AG09309 (cell line): ENCODE measurements at places on chromosomes 16 and 17.

GRCh38 chr16:23941963-23942564 lies 106.3 kb downstream of the PRKCB start:
- no peak for DNase-seq

DNA sequence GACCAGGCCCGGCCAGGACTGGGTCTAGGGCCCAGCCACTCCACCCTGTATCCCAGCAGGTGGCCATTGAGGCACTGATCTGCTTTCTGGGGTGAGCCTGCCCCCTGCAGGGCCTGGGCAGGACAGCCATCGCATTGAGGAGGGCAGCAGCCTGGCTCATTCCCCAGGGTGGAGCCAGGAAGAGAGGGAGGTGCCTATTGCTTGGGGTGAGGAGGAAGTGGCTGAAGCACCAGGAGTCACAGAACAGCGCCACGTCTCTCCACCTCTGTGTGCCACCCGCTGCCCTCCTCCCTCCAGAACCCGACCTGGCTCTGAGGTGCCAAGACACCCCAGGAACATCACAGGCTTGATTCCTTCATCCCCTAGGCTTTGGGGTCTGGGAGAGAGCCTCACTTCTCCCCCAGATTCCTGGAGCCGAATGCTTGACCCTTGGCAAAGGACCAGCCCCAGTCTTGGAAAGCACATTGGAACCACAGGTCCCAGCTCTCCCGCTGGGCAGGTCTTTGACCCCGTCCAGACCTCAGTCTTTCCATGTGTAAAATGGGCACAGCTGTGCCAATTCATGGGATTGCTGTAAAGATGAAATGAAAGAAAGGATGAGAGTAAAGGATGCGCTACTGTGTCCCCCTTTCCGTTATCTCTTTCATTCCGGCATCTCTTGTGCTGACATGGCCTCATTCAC lies 7.2 kb upstream of the KRT36 start:
- peak; percentile 61 for DNase-seq

GRCh38 chr17:42760652-42761581 lies at the start of gene RAMP2:
Gene RAMP2, plus strand, starts transcription at chr17:42761227. Its CDS starts 35 bp downstream, at chr17:42761262.
- DNase-seq = no peak

DNA sequence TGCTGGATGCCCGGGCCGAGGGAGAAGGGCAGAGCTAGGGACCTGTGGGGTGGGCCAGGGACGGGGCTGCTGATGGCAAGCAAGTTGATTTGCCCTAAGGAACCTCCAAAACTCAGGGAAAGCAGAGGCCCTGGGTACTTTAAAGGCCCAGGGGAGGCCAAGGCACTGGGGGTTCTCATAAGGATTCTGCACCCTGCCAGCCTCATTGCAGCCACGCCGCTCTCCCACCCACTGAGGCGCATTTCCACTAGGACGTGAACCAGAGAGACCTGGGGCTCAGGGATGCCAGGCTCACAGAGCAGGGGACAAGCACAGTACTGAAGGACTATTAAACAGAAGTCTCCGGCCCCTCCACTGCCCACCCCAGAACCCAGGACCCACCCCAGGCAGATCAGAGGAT lies 39.4 kb upstream of the RBFOX3 start:
- no peak for DNase-seq

DNA sequence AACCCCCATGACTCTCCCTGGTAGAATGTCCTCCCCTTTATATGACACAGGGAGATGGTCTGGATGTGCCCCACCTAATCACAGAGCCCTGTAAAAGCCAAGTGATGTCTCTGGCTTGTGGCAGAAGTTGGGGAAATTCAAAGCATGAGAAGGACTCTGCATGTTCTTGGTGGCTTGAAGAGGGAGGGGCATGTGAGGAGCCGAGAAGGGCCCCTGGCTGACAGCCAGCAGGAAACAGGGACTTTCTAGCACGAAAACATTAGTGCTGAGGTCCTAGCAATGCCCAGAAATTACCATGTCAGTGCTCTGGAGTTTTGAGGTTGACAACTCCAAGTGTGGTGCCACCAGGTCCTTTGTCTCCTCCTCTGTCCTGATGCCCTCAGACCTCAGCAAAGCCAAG lies 75.9 kb downstream of the USP22 start:
- DNase-seq = no peak

- no peak for DNase-seq
Measured at GRCh38 chr16:74052016-74052415, 244.6 kb upstream of the PSMD7 start.

- no peak for DNase-seq
Measured at GRCh38 chr16:89672177-89672941, 14.1 kb upstream of the CDK10 start.

- no peak for DNase-seq
Measured at GRCh38 chr16:85541980-85542900, 70.9 kb upstream of the GSE1 start.

- no peak for DNase-seq
Measured at GRCh38 chr17:222172-222571, 40.7 kb upstream of the DOC2B start.

GRCh38 chr17:38870259-38871165 lies 654 bp downstream of the LASP1 start:
- no peak for DNase-seq

GRCh38 chr17:12113156-12113555 lies 92.5 kb downstream of the MAP2K4 start:
- DNase-seq = no peak

- DNase-seq = no peak
Measured at GRCh38 chr16:51461255-51461654, 310.2 kb upstream of the SALL1 start.

GRCh38 chr17:15213381-15214087 lies 51.6 kb downstream of the PMP22 start:
- DNase-seq = peak; percentile 13

DNA sequence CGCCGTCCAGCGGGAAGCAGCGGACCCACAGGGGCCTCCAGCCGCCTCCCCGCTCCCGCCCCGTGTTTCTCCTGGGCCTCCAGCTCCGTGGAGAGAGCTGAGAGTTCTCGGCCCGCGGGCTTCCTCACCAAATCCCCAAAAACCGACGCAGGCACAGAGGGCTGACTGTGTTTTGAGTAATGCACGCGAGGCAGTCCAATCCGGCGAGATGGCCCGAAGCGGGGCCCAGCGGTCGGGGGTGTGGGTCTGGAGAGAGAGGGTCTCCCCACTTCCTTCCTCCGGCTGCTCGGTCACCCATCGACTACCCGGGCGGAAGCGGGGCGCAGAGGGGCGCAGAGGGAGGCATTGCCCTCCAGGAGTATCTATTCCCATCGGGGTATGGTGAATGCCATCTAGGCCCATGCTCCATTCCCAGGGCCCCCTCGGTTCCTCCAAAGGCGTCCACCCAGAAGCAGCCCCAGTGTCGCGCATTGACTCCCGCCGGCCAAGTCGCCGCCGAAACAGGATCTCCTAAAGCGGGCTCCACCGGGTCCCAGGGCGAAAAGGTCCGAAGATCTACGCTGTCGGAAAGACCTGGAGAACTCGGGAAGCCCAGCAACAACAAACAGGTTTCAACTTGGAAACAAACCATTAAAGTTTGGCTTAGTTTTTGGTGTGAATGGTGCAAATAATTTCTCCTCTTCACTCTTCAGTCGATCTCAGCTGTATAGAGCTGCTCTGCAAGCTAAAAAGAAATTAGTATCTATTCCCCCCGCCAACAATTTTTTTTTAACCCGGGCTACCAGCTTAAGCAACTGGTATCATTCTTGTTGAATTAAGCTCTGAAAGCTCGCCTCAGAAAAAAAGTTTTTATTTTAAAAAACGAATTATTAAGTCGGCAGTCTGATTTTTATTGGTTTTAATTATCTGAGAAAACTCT lies 19.2 kb upstream of the HOXB13 start:
- DNase-seq = no peak

DNA sequence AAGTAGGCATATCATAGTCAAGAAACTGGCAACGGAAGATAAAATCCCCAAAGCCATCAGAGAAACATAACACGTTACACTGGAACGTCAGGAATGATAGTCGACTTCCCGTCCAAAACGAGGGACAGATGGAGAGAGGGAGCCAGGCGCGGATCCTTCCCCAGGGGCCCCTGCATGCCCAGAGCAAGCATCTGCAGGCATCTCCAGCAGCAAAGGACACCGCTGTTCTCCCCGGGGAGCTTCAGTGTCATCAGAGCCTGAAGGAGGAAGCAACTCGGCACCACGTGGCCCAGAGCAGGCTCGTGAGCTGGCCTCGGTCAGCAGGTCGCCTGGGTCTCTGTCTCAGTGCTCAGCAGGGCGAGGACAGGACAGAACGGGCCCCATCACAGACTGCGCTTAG lies 50.1 kb downstream of the LMF1 start:
- DNase-seq = no peak

- peak; percentile 14 for DNase-seq
Measured at GRCh38 chr17:34354637-34355036, 1.6 kb upstream of the CCL13 start.

- DNase-seq = no peak
Measured at GRCh38 chr16:14609716-14610115, 20.3 kb downstream of the PARN start.

DNA sequence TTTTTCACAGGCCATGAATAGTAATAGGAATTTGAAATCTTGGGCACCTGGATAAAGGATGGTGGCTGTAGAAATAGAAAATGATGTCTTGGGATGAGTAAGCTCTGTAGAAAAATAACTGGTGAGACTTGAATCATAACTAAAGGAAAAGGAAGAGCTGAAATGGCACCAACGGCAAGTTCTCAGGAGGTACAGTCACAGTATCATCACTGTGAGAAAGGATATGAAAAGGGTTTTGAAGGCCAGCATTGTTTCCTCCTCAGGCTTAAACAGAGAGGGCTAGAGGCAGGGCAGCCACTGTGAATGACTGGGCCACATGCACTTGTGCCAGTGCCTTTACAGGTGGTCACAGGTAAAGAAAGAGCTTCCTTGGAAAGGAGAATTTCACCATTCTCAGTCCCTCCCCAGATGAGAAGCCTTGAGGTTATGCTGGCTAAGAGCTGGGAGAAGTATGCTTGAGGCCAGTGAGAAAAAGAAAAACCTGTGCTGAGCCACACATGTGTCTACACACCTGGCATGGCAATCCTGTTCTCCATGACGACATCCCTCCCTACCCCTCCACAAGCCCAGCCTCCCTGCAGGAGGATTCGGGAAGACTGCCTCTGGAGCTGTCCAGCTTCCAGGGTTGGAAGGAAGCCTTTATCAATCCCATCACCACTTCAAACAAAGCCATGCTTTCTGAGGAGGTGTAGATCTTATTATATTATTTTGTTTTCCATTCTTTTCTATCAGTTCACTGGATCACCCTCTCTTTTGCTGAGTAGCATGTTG lies 3.8 kb upstream of the ANKFN1 start:
- DNase-seq = no peak

GRCh38 chr17:1150863-1151600 lies 28.7 kb downstream of the ABR start:
- DNase-seq = no peak

DNA sequence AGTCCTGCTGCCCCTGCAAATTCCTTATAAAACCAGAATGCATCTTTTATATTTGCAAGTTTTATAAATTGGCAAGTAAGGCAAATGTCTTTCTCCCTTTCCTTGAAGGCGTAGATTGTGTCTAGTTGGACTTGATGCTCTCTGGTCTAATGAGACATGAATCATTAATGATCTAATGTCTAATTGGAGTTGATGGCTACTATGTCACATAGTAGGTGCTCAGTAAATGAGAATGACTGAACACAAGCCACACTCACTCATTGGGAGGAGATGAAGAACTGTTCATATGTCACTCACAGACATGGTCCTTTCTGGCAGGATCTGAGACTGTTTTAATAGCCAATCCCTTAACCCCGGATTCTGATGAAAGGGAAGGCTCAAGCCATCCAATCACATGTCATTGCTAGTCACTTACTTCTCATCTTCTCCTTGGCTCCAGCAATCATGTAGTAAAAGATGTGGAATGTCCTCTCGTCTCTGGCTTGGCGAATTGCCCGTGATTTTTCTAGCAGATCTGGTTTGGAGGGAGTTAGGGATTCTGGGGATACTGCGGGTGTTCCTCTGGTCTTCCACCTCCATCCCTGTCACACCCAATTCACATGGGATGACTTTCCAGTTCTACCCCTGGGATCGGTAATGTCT lies 81.0 kb downstream of the MYH11 start:
- no peak for DNase-seq

- no peak for DNase-seq
Measured at GRCh38 chr16:80208743-80209142, 332.1 kb upstream of the DYNLRB2 start.

GRCh38 chr17:68359791-68360535 lies 68.7 kb downstream of the ARSG start:
- DNase-seq = no peak

- peak; percentile 37 for DNase-seq
Measured at GRCh38 chr17:44279666-44280391, 11.9 kb upstream of the SLC4A1 start.

- DNase-seq = no peak
Measured at GRCh38 chr17:3973495-3974137, 9.4 kb upstream of the ATP2A3 start.

DNA sequence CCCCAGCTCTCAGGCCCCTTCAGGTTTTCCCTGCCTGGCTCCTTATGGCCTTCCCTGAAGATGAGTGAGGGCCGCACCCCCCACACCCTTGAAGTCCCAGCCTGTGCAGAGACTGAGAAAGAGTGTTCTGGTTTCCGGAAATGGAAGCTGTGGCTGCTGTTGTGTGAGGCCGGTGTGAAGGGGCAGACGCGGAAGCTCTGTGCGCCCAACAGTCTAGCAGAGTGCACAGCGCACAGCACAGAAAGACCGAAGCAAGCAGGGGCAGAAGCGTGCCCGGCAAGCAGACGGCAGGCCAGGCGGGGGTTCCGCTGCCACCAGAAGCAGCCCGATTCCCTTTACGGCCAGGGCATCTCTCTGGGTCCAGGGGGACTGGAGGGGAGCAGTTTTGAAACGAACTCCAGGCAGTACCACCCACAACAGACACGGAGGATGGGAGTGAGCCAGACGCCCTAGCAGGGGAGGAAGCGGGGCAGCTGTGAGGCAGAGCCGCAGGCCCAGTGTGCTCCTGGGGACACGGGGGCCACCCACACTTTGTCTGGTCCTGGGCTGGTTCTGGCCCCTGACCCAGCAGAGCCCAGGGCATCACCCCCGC lies 16.7 kb downstream of the TPSG1 start:
- DNase-seq = no peak

DNA sequence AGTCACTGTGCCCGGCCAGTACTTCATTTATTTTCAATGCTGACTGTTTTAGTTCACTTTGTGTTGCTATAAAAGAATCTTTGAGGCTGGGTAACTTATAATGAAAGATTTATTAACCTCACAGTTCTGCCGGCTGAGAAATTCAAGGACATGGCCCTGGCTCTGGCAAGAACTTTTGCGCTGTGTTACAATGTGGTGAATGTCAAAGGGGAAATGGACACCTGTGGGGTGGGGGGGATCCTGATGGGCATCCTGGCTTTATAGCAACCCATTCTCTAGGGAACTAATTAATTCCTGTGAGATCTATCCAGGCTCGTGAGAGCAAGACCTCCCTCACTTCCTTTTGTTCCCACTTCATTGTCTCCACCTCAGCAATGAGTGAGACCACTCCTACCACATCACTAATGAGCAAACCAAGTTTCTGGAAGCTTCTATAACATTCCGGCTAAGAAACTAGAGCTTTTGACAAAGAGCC lies 17.1 kb upstream of the CDH3 start:
- peak; percentile 21 for DNase-seq
